Activated gamma-delta T cell treated with Interleukin-2 at 50 U/mL for 16 hours (primary cell): ENCODE measurements at places on chromosomes 2 and 18.

- DNase-seq, result no peak
Measured at GRCh38 chr2:234706086-234706485, 209.2 kb upstream of the ARL4C start.

DNA sequence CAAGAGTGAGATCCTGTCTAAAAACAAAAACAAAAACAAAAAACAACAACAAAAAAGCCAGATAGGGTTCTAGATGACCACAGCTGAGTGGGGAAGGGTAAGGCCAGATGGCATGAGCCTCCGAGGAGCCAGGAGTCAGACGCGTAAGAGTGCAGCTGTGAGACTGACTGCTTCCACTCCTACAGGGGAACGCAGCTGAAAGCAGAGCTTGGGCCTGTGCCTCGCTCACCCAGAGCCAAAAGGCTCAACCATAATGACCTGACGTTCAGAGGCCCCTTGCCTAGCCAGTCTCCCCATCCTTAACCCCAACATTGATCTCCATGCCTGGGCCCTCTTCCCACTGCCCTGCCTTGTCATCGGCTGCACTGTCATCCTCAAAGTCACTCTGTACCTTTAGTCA, 26.5 kb upstream of the NCL start:
- no peak for DNase-seq

- DNase-seq, result no peak
Measured at GRCh38 chr2:74762789-74763188, 71.1 kb upstream of the HK2 start.

DNA sequence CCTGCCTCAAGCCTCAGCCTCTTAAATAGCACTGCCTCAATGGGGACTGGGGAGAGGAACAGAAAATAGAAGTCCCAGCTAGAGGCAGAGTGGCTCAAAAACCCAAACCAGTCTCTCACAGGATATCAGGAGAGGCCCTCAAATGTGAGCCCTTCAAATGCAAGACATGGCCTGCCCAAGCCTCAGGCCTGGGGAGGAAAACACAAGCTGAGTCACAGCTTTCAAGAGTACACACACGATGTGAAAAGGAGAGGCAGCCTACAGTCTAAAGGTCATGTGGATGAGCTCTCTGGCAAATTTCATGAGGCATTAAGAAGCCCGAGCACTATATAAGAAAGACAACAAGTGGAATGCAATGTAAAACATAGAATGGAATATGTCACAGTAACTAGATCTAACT, 316.6 kb upstream of the MEX3C start:
- no peak for DNase-seq

GRCh38 chr18:3441290-3441689, 8.7 kb upstream of the TGIF1 start:
- DNase-seq, result no peak

DNA sequence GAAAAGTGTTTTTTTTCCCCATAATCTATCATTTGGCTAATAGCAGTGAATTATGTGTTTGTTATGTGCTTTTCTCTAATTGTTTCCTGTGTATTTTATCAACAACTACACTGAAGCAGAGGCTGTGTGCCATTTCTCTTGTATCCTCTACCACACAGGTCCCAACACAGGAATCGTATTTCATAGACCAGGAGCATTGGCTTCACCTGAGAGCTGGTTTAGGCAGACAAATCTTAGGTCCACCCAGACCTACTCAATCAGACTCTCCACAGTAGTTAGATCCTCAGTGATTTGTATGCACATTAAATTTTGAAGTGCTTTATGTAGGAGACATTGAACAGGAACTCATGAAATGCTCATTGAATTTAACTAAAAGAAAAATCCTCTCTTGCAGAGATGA, 109.2 kb downstream of the FSHR start:
- DNase-seq, result no peak

DNA sequence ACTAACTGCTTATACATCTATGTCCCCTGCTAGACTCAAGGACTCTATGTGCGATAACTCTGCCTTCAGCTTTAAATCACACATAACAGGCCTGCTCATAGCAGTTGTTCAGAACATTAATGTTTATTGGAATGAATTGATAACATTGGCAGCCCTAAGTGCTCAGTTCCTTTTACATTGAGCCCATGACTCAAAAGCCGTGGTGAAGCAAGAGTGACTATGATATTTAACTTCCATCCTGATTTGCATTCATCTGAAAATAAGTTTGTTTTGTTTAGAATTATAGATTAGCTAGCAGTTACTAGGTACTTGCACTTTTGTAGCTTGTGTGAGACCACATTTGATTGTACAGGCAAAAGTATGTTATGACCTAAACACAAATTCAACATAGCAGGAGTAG, 14.3 kb downstream of the SERPINB10 start:
- no peak for DNase-seq

DNA sequence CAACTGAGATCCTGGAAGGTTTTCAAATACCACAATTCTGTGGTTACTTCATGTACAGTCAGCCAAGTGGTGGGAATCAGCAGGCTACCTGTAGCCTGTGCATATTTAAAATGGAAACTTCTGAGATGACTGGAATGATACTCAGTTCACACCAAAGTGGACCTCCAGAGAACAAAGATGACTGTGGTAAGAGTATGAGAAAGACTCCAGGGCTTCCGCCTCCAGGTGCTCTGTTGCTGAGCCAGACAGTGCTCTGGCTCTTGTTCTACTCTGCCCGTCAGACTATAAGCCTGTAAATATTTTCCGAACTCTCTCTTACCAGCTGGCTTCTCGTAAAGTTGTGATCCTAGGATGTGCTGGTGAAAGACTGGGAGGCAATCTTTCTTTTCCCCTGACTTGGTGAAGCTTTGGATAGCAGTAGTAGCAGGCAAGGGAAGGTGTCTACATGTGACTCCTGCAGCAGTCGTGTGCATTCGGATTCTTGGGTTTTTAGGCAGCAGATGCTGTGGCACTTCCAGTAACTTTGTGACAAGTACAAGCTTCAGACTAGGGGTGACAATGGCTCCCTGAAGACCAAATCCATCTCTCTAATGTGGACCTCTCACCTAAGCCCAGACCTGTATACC, 23.1 kb downstream of the ST3GAL5 start:
- no peak for DNase-seq

DNA sequence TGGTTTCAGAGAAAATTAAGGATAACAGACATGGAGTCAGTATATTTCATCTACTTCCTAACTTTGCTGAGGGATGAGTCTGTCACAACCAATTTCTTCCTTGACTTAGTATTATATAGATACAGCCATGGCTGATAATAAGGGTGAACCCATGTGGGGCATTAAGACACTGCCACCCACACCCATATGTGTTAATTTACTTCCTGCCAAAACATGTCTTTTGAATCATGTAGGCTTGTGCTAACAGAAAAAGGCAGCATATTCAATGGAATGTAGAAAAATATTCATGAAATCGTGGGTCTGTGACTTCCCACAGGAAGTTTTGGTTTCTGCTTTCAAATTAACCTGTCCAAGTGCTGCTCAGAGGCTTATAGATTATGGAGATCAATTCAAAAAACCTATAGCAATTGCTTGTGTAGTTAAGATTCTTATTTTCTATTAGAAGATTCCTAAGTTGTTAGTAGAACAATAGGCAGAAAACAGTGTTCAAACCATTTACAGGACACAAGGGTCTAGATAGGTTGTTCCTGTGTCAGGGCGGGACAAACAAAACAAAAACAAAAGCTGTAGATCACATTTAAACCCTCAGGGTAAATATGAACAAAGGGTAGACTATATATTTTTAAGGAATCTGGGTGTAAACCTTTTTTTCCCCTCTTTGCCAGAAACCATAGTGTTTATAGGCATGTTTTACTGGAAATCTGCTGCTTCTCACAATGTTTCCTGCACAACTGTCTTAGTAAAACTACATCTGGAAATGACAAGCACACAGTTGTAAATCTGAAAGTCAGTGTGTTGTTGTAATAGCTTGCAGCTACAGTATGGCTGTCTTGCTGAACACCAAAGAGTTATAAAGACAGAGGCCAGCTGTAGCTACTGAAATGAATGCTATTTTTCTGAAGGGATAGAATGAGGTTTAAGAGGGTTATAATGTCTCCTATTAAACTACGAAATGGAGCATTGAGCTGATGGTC, 691.2 kb downstream of the EPHA4 start:
- no peak for DNase-seq

DNA sequence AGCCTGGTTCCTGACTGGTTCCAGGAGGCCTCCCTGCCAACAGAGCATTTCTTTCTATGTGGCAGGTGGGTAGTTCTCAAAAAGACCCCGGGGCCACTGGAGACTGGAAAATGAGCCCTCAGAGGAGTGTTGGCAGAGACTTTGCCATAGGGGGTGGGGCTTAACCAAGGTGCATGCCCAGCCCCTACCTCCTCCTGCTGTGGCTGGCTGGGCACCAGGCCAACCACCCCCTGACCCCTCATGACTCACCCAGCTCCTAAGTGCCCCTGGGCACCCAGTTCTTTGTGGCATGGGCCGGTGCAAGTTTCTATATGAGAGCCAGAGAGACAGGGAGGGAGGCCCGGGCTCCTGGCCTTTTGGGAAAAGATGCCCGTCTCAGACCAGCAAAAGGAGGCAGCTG, 98.2 kb upstream of the SMAD2 start:
- DNase-seq, result no peak

DNA sequence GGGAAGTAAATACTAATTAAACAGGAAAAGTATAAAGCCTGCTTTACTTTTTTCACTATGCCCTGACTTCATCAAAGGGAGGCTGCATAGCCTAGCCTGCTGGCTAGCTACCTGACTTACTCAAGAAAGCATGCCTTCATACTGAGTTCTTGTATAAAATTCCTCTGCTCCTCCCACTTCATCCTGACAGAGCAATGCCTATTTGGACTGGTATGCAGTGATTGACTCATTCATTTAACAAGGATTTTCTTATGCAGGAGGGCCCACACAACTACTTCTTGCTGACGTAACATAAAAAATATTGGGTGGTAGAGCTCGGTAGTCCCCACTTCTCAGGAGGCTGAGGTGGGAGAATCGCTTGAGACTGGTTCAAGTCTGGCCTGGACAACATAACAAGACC, 70.5 kb downstream of the PRPF40A start:
- no peak for DNase-seq
